Left renal pelvis (tissue), 4 donors: ENCODE measurements at places on chromosomes 11 and 22. TPM values are rescaled to one million over a fixed set of nuclear protein-coding genes. Genes with fewer than 3 reads are reported as not detected.

The TP53I11 gene
- 59.1 TPM for polyA plus RNA-seq

DNA sequence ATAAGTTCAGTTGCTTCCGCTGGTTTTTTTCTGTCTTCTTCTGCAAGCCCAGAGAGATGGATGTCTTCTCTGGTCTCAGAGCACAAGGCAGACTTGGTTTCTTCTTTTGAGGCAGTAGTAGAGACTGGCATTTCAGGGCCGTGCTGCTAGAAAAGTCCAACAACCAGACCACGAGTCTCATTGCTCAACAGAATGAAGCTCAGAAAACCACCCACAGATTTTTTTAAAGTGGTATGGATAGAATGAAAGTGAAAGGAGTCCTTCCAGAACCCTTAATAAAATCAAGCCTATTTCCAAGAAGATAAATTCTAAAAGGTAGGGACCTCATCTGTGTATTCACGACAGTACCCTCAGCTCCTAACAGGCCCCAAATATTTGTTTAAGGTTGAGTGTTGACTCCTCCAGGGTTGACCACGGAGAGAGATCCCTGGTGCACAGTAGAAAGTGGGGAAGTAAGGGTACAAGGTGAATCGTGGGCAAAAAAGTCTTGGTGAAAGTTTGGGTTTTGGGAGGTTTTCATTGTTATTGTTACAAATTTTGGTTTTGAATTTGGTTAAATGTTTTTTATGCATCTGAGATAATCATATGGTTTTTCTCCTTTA, 43.6 kb upstream of the DDX6 start:
- DNase-seq: no peak

- DNase-seq: no peak
Observed at GRCh38 chr11:3166268-3167142, 1.4 kb upstream of the OSBPL5 start.

- DNase-seq: no peak
Observed at GRCh38 chr22:25795478-25795877, 53.5 kb downstream of the MYO18B start.

The OR10G4 gene
- polyA plus RNA-seq: not detected

DNA sequence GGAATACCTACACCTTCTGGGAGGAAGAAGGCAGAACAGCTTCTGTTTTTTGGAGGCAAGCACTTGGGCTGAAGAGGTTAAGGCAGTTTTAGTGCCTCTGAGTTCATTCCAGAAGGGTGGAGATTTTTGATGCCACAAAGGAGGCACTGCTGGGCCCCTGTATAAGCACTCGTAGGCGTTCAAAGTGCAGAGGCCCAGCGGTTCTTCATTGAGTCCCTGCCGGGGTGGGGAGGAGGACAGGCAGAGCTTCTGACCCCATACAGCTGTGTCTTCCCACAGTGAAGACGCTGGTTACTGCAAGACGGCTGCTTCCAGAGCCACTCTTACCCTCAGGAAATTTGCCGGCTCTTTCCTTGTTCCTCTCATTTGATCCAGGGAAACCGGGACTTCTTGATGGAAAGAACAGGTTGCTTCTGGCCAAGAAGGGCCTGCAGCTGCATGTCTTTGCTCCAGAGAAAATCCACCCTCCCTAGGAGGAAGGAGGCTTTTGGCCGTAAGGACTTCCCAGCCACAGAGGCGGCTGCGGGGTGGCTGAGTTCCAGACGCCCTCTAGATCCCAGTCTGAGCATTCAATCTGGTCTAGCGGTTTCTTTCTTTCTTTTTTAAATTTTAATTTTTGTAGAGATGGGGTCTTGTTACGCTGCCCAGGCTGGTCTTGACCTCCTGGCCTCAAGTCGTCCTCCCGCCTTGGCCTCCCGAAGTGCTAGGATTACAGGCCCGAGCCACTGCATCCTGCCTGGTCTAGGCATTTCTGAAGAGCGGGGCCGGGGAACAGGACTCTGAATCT, 9.4 kb downstream of the ADAMTS15 start:
- DNase-seq: no peak

DNA sequence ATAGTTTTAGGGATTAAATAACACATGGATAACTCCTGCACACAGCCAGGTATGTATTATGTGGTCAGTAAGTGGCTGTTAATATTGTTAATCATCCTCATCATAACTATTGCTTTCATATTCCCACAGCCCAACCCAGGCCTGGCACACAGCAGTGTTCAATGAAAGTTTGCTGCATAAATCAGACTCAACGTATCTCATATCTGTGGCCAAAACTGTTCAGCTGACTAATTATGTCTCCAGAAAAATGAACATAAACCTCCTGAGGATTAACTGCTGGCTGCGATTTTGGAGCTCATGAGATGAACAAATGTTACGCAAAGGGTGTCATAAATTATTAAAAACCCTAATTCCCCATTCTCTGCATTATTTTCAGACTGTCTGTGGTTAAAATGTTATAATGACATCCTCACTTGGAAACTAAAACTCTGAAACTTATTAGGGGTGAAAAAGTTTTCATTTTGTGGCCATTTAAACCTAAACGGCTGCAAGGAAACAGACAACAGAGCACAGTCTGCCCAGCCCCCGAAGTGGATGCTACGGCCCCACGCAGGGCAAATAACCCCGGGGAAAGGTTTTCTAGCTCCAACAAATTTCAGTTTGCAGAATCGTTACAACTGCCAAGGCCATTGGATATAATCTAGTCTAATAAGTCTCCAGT, 17.3 kb downstream of the ABCC8 start:
- no peak for DNase-seq

- no peak for DNase-seq
Observed at GRCh38 chr11:2702771-2703362, 3.1 kb upstream of the KCNQ1OT1 start.

- DNase-seq: no peak
Observed at GRCh38 chr11:78061088-78061920, 2.4 kb upstream of the THRSP start.

The YPEL1 gene
- 16.6 TPM for polyA plus RNA-seq

DNA sequence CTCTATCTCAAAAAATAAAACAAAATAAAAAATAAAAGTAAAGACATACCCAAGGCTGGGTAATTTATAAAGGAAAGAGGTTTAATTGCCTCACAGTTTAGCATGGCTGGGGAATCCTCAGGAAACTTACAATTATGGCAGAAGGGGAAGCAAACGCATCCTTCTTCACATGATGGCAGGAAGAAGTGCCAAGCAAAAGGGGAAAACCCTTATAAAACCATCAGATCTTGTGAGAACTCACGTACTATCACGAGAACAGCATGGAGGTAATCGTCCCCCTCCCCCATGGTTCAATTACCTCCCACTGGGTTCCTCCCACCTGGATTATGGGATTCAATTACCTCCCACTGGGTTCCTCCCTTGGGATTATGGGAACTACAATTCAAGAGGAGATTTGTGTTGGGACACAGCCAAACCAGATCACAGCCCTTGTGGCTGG, 8.3 kb upstream of the SSTR3 start:
- DNase-seq: no peak

GRCh38 chr22:26045051-26045450, 124.2 kb upstream of the SEZ6L start:
- DNase-seq: no peak

The P2RX6 gene
- 1.0 TPM for polyA plus RNA-seq

DNA sequence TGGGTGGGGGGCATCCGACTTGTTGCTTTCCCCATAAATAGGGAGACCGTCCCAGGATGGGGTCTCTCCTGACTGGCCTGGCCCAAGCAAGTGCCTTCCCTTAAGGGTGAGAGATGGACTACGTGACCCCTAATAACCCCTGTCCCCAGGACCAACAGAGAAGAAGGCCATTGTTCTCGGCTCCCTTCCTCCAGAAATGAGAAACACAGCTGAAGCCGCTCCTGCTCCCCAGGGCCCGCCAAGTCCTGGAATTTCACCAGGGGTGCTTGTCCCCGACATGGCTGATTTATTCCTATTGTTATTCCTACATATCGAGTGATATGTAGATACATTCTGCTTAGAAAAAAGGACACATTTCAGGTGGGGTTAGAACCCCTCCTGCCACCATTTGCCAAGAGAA, 100.8 kb downstream of the TP53I11 start:
- DNase-seq: no peak

The OR10D3 gene
- polyA plus RNA-seq: not detected

DNA sequence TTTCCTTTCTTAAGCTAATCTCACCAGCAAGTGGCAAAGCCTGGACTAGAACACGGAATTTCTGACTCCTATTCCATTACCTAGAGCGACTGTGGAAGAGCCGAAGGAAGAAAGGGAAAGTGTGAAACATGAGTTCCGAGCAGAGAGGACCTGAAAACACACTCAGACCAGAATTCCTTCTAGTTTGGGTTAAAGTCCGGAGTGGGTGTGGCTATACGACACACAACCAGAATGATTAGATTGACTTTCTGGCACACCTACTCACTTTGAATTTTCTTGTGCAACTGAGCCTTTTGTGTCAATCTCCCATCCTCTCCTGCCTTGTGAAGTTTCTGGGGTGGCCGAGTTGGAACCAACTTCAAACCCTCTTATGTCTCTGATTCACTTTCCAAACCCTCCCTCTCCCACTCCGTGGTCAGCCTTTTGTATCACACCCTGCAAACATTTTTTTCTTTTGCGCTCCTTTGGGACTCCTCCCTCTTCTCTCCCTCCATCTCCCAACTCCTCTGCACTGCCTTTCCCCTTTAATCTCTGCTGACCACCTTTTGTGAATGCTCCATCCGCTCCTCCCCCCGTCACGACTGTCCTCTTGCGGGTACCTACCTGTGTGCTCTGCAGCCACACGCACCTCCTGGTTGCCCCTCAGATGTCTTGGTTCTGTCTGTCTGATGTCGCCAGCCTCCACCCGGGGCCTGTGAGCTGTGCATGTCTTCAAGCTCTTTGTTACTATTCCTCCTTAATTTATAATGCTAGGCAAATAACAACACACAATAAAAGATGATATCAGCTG, 86.3 kb upstream of the BLID start:
- DNase-seq: no peak

- DNase-seq: no peak
Observed at GRCh38 chr11:12841946-12842630, 167.0 kb upstream of the RASSF10 start.

The CAPN5 gene
- polyA plus RNA-seq: 22.8 TPM

The TMEM41B gene
- polyA plus RNA-seq: 23.3 TPM

DNA sequence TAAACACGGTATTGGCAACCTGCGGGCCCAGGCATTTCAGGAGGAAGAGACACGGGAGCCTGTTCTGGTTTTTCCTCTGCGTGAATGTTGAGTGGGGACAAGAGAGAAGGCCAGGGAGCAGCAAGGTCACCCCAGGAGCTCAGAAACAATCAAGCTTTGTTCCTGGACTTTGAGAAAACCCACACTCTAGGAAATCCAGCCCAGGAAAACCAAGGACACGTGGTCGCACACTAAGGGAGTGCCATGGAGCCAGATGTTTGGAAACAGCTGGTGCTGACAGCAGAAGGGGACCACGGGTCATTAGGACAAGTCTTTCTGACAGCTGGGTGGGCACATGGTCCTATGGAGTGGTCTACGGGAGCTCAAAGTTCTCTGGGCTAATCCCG, 44.1 kb downstream of the MYH9 start:
- DNase-seq: no peak

- DNase-seq: no peak
Observed at GRCh38 chr11:2940147-2940920, 11.1 kb upstream of the PHLDA2 start.

DNA sequence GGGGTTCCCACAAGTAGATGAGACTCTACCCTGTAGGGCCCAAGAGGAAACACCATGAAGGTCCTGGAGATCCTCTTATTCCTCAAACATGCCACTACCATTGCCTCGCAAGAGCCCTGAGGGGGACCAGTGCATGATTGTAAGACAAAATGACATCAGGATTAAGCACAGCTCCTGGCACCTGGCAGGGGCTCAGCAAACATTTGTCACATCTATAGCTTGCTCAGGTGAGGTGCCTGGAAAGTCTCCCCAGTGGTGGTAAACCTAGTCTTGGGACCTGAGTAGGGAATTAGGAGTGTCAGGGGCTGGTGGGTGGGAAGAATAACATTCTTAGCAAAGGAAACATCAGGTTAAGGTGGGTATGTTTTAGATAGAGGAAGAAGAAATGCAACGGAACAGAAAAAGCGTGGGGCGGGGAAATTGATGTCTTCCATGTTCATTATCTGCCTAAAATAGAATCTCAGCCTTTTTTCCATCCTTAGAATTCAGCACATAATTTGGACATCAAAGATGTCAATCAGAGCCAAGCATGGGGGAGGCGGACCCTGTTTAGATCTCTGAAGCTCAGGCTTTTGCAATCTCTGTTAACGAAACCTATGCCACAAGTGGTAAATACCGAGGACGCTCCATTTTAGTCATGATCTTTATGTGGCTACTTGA, 924 bp downstream of the YPEL1 start:
- no peak for DNase-seq

DNA sequence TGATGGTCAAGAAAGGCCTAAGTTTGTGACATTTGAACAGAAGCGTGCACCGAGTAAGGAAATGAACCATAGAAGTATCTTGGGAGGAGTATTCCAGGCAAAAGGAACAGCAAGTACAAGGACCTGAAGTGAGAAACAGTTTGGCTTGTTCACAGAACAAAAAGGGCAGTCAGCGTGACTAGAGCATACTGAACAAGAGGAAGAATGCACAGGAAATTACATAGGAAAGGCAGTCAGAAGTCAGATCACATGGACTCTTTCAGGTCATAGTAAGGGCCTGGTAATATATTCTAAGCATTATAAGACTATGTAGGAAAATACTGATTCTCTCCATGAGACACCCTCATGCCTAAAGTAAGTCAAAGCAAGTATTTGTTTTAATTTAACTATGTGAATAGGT, 52.3 kb upstream of the GAB2 start:
- DNase-seq: no peak

The RIMBP3C gene
- polyA plus RNA-seq: 0.37 TPM

- DNase-seq: no peak
Observed at GRCh38 chr22:30327864-30328345, 1.2 kb upstream of the TBC1D10A start.

GRCh38 chr11:43947815-43948214, 5.4 kb downstream of the C11orf96 start:
- no peak for DNase-seq

- DNase-seq: no peak
Observed at GRCh38 chr22:46563381-46564083, 26.1 kb upstream of the CELSR1 start.

- DNase-seq: no peak
Observed at GRCh38 chr11:69074375-69075140, 25.8 kb downstream of the TPCN2 start.

DNA sequence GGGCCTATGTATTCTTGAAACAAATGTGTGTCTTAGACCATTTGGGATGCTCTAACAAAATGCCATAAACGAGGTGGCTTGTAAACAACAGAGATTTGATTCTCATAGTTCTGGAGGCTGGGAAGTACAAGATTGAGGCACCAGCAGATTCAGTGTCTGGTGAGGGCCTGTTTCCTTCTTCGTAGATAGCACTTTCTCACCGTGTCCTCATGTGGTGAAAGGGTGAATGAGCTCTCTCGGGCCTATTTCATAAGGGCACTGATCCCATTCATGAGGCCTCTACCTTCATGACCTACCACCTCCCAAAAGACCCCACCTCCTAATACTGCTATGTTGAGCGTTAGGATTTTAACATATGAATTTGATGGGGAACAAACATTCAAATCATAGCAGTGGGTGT, 6.4 kb upstream of the NNMT start:
- no peak for DNase-seq

DNA sequence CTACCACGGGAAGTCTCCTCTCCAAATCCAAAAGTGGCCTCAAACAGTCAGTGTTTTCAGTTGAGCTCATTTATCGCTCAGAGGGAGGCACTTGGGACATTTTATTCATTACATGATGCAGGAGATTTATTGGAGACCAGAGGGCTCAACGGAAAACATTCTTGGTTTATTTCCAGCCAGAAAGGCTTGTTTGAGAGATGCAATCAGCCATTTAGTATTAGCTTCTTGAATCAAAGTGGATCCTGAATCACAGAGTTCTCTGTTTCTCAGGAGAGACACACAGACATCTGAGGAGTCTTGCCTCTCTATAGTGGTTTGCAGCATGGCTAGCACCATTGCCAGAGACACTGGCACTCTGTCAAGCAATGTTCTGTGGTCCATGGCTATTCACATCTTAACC, 31.5 kb downstream of the CD44 start:
- DNase-seq: no peak
